Left cardiac atrium (tissue), 4 donors: ENCODE measurements at places on chromosomes 2 and 18. TPM values are rescaled to one million over a fixed set of nuclear protein-coding genes. Genes with fewer than 3 reads are reported as not detected.

GRCh38 chr2:237190966-237191713 is 105.5 kb downstream of the COPS8 start:
- DNase-seq: no peak

DNA sequence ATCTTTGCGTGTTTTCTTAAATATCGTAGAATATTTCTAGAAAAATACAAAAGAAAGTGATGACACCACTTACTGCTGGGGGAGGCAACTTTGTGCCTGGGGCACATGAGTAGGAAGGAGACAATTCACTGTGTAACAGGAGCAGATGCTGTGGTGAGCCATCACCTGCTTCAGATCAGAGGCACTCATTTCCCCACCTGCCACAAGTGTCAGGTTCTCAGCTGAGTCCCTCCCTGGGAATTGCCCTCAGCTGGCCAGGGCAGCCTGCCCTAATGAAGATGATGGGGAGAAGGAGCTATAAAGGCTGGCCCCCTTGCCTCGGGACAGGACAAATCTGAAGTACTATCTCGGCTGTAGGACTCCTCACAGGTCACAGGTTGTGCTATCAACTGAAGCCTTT is 322.8 kb downstream of the STK39 start:
- DNase-seq: no peak

DNA sequence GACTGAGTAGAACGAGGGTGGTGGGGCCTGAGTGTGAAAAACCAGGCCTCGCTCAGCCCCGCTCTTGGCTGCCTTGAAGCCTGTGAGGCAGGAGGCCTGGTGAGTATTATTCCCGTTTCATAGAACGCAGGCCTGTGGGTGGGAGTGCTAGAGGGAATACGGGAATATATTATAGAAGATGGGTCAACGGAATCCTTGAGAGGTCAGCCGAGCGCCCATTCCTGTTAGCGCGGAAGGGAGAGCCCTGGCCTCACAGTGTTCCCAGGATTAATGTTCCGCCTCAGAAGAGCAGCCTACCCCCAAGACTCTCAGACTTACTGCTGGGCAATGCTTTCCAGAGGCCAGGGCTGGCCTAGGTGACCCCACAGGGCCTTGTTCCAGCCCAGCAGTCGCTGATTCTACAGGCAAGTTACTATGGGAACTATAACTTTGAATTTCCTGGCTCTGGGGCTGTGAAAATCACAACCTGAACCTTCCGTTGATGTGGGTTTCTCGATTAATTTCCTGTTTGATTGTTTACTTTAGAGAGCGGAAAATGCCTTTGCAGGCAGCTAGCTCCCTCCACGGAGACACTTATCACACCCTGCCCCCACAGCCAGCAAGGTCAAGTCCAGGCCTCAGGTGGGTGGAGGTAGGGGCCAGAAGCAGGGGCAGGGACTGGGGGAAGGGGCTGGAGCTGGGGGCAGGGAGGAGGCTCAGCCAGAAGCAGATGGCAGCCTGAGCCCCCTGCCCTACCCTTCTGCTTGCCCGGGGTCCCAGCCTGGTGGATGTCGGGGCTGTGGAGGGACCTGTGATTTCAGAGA is 108.3 kb downstream of the SMAD7 start:
- peak; percentile 75 for DNase-seq

ATOH8 gene
- 29.1 TPM for total RNA-seq

DNA sequence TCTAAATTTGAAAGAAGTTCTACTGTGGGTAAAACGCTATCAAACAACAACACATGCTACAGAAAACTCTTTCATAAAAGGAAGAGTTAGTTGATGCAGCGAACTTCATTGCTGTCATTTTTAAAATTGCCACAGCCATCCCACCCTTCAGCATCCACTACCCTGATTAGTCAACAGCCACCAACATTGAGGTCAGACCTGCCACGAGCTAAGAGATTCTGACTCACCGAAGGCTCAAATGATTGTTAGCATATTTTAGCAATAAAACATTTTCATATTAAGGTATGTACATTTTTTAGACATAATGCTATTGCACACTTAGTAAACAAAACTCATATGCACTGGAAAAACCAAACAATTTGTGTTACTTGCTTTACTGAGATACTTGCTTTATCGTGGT is 347.1 kb downstream of the CLIP4 start:
- no peak for DNase-seq

GRCh38 chr18:38940863-38941531 is 1375.4 kb upstream of the CELF4 start:
- no peak for DNase-seq

GRCh38 chr2:4782647-4783046 is 909.5 kb upstream of the SOX11 start:
- DNase-seq: no peak

CAPG gene
- total RNA-seq: 20.3 TPM

GRCh38 chr18:76622651-76623050 is 127.6 kb upstream of the ZNF516 start:
- no peak for DNase-seq

DNA sequence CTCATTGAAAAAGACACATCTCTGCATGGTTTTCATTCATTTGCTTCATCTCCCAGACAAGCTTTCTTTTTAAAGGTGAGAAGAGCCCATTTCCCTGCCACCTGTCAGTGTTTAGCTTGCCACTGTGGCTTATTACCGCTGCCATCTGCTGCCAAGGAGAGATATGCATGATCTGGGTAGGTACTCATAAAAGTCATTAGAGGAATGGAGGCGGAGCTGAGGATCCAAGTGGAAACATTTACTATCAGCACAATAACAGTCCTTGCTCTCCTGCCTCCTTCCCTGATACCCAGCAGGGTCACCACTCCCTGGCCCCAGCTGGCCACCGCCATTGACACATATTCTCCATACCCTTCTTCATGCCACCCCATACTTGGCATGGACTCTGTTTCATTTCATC is 390.4 kb downstream of the TSN start:
- no peak for DNase-seq

EDAR gene
- total RNA-seq: not detected

GRCh38 chr2:31191931-31192330 is 25.4 kb downstream of the CAPN14 start:
- no peak for DNase-seq

GRCh38 chr2:240571314-240571973 is 3.2 kb downstream of the RNPEPL1 start:
- peak; percentile 25 for DNase-seq

- no peak for DNase-seq
Measured at GRCh38 chr2:1418566-1418965, 5.3 kb downstream of the TPO start.

GRCh38 chr2:146764301-146764700 is 1080.5 kb upstream of the ACVR2A start:
- no peak for DNase-seq

- DNase-seq: no peak
Measured at GRCh38 chr2:112622528-112622849, 23.2 kb upstream of the SLC20A1 start.

HOXD9 gene
- total RNA-seq: 0.27 TPM

GRCh38 chr2:176814740-176815367 is 397.7 kb upstream of the HNRNPA3 start:
- no peak for DNase-seq

- no peak for DNase-seq
Measured at GRCh38 chr2:165678882-165679281, 115.2 kb downstream of the GALNT3 start.

GRCh38 chr2:189304360-189304759 is 124.8 kb upstream of the COL5A2 start:
- DNase-seq: no peak

CRYGD gene
- total RNA-seq: not detected

DNA sequence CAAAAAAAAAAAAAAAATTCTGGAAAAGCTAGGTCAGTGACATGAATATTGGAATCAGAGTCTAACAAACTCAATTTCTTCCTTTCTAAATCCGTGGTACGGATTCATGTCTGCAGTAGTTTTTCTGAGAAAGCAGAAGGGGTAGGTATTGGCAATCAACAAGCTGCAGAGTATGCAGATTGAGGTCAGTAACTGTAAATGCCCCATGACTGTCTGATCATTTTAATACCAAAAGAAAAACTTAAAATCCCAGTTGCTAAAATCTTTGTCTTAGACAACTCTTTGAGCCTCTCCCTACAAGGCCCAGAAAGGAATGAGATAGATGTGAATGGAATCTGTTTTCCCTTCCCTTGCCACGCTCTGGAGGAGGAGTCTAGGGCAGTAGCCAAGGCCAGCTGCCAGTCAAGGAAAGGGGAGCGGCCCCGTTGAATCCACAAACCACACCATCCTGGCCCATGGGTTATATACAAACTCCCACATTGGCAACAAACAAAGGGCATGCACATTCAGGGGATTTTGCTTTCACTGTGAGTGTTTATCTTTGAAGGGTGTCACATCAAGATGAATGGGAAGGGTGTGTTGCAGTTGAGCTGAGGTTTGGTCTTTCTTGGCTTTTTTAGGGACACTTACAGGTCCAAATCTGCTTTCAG is 6.1 kb upstream of the CASP8 start:
- no peak for DNase-seq

DNA sequence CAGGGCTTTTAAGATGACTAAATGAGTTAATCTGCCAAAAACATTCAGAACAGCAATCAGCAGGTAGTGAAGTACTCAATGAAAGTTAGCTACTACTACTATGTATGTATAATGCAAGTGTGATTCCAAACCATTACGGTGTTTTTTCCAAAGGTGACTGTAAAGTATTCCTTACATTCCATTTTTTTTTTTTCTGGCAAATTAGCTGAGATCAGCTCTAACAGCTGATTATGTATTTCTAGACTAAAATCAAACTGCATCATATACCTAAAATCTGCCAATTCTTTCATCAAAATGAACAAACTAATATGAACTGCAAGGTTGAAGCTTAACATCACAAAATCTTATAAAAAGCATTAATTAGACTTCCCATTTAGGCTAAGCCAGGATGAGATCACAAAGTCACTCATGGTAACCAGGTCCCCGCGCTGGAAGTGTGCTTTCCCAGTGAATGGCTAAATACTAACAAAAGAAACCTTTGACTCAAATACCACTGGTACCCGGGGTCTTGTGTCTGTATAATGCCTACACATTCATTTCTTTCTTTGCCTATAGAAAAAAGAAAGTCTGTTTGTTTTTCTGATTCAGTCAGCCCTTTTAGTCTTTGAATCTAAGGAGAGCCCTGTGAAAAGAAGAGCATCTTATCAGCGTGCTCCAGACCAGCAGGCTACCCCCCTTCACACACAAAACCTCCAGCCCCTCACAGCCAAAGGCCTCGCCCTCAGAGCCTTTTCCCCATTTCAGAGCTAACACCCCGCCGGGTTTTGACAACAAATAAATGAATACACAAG is 88.3 kb downstream of the RBMS1 start:
- DNase-seq: no peak

MROH2A gene
- not detected for total RNA-seq

- DNase-seq: peak; percentile 83
Measured at GRCh38 chr2:112481528-112482233, at the start of gene TTL. TSS of gene TTL (plus strand) at chr2:112482156. CDS start at chr2:112482345, 189 bp downstream.

DNA sequence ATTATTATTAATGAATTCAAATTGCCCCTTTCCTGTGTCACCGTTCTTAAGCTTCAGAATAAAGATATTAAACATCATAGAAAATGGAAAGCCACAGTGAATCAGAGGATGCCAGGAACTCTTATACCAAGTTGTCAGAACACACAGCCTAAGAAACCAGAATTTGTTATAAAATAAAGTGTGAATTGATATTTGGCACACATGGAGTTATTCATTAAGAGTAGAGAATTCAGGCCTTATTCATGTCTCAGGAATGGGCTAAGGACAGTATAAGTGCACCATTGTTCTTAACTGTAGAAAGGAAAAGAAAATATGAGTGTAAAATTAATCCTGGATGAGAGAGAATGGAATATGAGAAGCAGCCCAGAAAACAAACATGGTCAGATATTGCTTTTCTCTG is 86.7 kb upstream of the ATP8B1 start:
- no peak for DNase-seq

SERPINB4 gene
- total RNA-seq: not detected

ZNF892 gene
- total RNA-seq: 2.8 TPM

DNA sequence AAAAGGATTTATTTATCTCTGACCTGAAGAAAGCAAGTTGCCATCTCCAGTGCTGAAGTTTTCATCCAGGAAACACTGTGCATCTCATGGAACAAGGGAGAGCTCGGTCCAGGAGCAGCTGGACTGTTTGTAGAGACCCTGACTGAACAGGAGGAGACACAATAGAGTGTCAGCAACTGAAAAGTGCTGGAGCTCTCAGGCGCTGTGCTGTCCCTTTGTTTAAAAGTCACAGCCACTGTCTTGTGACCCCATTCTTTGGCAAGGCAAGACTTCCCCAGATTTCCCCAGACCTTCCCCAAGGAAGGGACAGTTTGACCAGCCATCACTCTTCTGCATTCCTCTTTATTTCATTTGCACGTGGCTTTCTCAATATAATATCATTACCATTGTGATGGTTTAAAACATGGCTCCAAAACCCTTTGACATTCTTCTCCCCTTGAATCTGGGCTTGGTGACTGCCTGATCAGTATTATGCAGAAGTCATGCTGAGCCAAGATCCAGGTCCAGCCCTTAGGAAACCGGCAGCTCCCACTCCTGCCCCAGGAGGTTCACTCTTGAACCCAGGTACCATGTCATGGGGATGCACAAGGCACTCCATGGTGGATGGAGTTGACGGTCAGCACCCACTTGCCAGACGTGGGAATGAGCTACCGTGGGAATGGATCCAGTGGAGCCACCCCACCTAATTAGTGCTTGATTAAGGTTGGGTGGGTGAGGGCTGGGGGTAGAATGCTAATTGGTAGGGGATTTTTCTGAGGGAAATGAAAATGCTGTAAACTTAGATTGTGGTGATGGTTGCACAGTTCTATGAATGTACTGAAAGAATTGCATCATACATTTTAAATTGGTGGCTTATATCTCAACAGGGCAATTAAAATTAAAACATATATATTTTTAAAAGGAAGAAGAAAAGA is 497.9 kb upstream of the RAB6C start:
- no peak for DNase-seq

DNA sequence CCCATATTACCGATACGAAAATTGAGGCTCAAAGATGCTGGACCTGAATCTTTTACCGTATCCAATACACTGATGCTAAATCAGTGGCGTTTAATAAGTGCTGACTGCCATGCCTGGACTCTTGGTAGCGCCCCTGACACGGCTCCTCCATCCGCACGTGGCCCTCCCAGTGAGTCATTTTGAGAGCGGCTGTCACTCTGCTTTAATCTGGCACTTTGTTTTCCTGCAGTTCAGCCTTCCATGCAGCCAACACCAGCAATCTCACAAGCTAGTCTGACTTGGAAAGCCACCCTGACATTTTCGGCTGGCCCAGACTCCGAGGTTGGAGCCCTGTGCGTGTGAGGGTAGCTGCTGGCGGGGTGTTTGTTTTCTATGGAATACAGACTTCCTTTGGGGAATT is 155.1 kb upstream of the LMAN1 start:
- DNase-seq: peak; percentile 71

CDK5R2 gene
- not detected for total RNA-seq

GALNT5 gene
- total RNA-seq: 0.59 TPM

DNA sequence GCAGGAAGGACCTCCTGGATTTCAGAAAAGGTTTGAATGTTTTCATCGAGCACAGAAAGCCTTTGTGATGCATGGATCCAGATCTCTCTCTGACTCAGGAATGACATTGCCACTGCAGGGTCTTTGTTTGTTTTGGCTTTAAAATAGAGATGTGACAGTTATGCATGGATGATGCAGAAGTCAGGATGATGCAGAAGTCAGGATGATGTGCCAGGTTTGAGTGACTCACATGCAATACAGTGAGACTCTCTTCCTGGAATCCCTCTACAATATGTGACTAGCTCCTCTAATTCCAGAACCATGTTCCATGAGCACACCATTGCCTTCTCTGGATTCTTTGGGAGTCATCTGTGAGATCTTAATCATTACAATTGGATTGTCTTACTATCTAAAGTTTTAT is 177.9 kb upstream of the RAB6C start:
- DNase-seq: no peak
